ENCODE measurements at places on chromosomes 5 and 9.

- DNase-seq, result no peak
These were observed 435.9 kb downstream of the DNAH5 start for GRCh38 chr5:13508559-13508958.

DNA sequence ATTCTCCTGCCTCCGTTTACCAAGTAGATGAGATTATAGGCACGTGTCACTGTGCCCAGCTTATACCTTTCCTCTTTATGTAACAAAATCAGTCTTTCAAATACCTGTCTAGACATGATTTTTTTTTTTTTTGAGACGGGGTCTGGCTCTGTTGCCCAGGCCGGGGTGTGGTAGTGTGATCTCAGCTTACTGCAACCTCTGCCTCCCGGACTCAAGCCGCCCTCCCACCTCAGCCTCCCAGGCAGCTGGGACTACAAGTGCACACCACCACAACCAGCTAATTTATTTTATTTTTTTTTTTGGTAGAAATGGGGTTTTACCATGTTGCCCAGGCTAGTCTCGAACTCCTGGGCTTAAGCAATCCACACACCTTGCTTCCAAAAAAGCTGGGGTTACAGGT is 13.2 kb downstream of the NADK2 start:
- no peak for DNase-seq

DNA sequence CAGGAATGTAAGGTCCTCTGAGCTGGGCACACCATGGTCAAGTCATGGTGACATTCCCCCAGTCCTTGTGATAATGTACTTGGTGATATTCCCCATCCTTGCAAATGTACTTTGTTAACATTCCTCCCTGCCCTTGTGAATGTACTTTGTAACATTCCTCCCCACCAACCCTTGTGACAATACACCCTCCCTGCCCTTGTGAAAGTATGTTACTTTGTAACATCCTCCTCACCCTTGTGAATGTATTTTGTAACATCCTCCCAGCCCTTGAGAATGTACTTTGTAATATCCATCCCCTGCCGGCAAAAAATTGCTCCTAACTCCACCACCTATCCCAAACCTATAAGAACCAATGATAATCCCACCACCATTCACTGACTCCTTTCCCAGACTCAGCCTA is 53.3 kb downstream of the RAPGEF6 start:
- no peak for DNase-seq

DNA sequence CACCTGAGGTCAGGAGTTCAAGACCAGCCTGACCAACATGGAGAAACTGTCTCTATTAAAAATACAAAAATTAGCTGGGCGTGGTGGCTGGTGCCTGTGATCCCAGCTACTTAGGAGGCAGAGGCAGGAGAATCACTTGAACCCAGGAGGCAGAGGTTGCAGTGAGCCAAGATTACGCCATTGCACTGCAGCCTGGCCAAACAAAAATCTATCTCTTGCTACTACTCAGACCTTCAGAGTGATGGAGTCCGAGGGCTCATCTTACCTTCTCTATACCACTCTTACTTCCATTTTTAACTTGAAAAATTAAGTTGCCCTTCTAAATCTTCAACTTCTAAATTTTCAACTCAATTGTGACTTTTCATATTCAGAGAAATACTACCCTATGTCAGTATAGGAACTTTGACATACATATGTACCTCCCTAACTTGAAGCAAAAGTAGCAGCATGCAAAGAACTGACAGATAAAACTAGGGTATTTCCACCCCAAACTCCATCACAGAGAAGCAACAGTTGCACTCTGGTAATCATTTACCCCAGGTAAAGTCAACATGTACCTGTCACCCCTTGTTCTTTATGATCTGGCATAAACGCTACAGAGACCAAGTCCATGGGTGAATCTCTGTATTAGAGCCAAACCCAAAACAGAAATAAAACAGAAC is 11.4 kb downstream of the ZFAND5 start:
- no peak for DNase-seq

DNA sequence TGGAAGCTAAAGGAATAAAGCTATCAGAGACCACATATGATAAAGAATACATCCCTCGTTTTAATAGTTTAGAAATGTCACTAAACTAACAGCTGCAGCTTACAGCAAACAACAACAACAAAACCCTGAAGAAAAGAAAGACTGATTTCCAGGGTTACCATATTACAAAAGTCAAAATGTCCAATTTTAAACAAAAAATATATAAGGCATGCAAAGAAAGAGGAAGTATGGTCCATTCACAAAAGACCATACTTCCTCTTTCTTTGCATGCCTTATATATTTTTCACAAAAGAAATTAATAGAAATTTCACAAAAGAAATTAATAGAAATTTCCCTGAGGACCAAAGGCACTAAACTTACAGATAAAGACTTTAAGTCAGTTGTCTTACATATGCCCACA is 354.2 kb downstream of the ARL15 start:
- no peak for DNase-seq

DNA sequence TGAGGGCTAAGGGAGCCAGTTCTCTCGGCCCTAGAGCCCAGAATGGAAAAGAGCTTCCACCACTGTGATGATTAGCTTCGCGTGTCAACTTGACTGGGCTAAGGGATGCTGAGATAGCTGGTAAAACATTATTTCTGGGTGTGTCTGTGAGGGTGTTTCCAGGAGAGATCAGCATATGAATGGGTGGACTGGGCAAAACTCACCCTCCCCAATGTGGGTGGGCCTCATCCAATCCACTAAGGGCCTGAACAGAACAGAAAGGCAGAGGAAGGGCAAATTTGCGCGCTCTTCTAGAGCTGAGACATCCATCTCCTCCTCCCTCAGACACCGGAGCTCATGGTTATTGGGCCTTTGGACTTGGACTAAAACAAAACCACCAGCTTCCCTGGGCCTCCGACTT is 20.9 kb upstream of the AKNA start:
- no peak for DNase-seq

GRCh38 chr5:180594311-180595045 is 3.2 kb upstream of the SCGB3A1 start:
- no peak for DNase-seq

DNA sequence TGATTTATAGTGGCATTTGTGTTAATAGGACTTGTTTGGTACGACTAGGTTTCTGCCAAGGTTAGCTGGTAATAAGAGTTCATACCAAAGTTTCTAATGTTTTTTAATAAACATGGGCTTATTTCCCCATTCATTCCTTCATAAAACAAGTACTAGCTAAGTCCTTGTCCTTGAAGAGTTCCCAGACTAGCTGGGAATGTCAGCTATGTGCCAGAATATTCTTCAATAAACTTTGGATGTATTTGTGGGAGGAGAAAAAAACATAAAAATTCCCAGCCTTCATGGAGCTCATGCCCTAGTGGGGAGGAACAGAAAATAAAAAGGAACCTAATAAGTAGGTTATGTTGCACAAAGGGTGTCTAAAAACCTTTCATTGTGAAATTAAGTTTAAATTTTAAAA is 176.9 kb downstream of the DENND1A start:
- no peak for DNase-seq

DNA sequence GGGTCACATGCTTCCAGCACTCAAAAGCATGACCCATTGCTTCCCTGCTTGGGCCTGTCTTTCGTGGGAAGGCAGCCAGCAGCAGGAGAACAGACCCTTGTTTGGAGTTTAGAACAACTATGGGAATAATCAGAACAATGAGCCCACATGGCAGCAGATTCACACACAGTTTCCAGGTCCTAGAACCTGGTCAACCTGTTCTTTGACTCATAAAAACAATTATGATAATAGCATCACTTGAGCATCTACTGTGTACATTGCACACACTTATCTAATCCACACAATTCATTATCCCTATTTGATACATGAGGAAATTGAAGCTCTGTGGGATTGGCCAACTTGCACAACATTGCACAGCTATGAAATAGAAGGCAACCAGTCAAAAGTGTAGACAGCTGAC is 41.7 kb downstream of the KLF4 start:
- no peak for DNase-seq

DNA sequence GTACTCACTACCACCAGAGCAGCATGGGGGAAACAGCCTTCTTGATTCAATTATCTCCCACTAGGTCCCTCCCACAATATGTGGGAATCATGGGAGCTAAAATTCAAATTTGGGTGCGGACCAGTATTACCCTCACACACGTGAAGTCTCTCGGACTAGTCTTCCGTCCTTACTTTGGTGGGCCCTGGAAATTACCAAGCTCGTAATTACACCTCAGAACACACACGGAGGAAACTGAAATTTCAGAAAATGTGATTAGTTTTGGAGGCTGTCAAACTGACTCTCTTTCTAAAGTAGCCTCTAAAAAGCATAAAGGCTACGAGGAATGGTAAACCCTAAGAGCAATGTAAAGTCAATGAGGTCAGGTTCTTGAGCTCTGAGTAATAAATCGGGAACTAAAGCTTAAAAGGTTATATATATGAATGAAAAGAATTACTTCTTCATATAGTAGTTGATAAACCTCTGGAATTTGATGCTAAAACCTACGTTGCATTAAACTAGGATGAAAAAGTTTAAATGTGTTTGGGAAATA is 842 bp upstream of the FEM1C start:
- DNase-seq, result no peak

- DNase-seq, result peak; percentile 71
These were observed 46.2 kb upstream of the FBXW11 start for GRCh38 chr5:172052450-172053236.

DNA sequence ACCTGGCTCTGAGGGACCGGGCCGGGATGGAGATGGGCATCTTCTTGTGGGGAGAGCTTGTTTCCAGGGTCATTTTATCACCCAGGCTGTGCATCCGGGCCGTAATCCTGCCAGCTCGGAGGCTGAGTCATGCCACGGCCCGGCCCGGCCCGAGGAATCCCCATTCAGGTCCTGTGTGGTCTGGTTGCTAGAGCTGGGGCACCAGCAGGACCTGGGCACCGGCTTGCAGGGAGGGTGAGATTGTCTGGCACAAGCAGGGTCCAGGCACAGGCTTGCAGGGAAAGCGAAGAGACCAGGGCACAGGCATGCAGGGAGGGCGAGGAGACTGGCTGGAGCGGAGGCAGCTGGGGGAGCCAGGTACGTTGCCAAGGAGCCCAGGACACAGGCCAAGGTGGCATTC is 106.8 kb downstream of the RXRA start:
- DNase-seq, result peak; percentile 59

- DNase-seq, result no peak
These were observed 36.3 kb upstream of the HAND1 start for GRCh38 chr5:154514331-154514730.

GRCh38 chr5:111165058-111165457 is 59.1 kb upstream of the CAMK4 start:
- DNase-seq, result no peak

DNA sequence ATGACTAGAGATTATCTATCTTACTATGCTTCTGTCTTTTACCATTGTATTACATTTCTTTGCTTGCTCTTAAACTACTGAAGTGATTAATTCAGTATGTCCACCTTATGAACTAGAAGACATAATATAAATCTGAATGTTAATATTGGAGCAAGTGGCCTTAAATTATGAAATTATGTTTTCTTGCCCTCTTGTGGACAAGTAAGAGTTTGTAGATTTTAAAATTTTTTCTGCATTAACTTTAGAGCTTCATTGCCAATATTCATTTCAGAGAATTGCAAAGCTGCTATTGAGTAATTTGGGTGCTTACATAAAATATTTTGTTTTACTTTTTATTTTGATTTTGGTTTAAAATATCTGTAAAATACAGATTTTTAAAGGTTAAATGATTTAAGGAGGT is 55.3 kb downstream of the RANBP17 start:
- no peak for DNase-seq

GRCh38 chr5:6365142-6365976 is 13.0 kb downstream of the MED10 start:
- DNase-seq, result no peak

- no peak for DNase-seq
These were observed 127.6 kb downstream of the WDR70 start for GRCh38 chr5:37506722-37507121.

- DNase-seq, result no peak
These were observed 133.8 kb upstream of the RANBP3L start for GRCh38 chr5:36435516-36435915.

DNA sequence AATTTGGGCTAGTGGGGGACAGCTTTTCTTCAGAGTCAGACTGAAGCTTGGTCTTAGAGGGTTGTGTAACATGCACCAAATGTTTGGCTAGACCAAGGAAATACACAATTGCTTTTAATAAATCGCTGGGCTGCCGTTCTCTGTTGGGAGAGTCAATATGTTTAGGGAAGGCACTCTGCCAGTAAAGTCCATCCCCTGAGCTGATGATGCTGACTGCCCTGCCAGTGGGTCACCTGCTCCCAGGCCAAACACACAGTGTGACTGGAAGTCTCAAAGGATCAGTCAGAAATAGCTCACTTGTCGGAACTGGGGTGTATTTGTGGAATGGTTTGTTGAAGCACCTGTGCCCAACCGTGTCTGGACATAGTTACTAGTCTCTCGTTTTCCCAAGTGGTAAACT is 17.9 kb upstream of the ZNF474 start:
- no peak for DNase-seq

- DNase-seq, result peak; percentile 78
These were observed 2.0 kb downstream of the SEMA6A start for GRCh38 chr5:116572350-116573278.

- DNase-seq, result no peak
These were observed 294.6 kb downstream of the ZNF608 start for GRCh38 chr5:124451721-124452383.
